T-helper 17 cell (primary cell): ENCODE measurements at places on chromosomes 6 and 20.

DNA sequence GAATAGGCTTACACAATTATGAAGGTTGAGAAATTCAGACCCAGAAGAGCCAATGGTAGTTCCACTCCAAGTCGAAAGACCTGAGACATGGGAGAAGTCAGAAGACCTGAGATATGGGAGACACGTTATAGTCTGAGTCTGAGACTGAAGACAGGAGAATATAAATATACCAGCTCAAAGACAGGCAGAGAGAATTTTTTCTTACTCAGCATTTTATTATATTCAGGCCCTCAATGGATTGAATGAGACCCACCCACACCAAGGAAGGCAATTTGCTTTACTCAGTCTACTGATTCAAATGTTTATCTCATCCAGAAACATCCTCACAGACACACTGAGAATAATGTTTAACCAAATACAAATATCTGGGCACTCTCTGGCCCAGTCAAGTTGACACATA, 693.5 kb downstream of the HDGFL1 start:
- DNase-seq, result no peak
- no peak overlapping the region for H3K27ac ChIP-seq
- H3K27me3 ChIP-seq, result no peaks in the 10 kb centered on the region
- no peaks in the 10 kb centered on the region for H3K4me1 ChIP-seq
- no peak overlapping the region for H3K4me3 ChIP-seq

DNA sequence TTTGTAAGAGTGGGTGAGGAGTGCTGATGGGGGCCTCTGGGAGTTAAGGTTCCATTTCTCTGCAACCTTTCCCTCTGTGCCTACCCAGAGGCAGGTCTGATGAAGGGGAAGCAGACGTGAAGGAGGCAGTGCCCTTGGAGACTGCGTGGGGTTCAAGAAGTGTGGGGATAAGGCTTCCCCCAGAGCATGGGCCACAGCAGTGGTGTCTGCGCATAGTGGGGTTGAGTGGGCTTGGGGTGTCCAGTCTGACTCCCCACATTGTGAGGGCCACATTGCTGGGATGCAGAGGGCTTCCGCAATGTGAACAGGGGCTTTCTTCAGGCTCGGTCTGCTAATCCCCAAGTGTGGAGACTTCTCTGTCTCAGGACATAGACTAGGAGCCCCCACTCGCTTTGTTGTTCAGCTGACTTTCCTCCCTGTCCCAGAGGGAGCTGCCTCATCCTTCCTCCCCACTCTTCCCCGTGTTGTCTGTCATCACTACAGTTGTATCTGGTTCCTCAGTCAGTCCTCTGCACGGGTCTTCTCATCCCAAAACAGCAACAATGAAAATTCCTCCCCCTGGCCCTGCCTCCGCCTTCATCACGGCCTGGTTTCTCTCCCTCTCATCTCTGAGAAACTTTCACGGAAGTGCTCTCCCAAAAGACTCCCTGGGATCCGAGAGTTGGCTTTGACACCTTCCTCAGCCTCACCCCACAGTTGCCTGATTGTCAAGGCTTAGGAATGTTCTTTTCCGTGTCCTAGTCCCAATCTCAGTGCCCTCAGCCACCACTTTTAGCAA, 2.8 kb downstream of the EBF4 start:
- H3K4me3 ChIP-seq, result peak overlapping the region; percentile 71
- peaks cover 17% of the 10 kb centered on the region for H3K4me1 ChIP-seq
- peaks cover 58% of the 10 kb centered on the region for H3K27me3 ChIP-seq
- H3K27ac ChIP-seq, result peak overlapping the region; percentile 11
- peaks cover 12% of the 10 kb centered on the region for H3K36me3 ChIP-seq

GRCh38 chr20:56391037-56391436, 978 bp downstream of the AURKA start:
- DNase-seq, result no peak
- H3K4me3 ChIP-seq, result no peak overlapping the region
- H3K27me3 ChIP-seq, result no peaks in the 10 kb centered on the region
- no peak overlapping the region for H3K27ac ChIP-seq
- H3K4me1 ChIP-seq, result peaks cover 22% of the 10 kb centered on the region

- peaks cover 38% of the 10 kb centered on the region for H3K4me1 ChIP-seq
- peaks cover 6% of the 10 kb centered on the region for H3K36me3 ChIP-seq
- H3K27me3 ChIP-seq, result no peaks in the 10 kb centered on the region
- no peak overlapping the region for H3K4me3 ChIP-seq
- no peak overlapping the region for H3K27ac ChIP-seq
- no peak for DNase-seq
Observed at GRCh38 chr6:57108691-57109090, 18.7 kb downstream of the ZNF451 start.

GRCh38 chr6:135030056-135030473, 24.6 kb downstream of the HBS1L start:
- H3K4me1 ChIP-seq, result peaks cover 41% of the 10 kb centered on the region
- peaks cover 10% of the 10 kb centered on the region for H3K36me3 ChIP-seq
- H3K27ac ChIP-seq, result peak overlapping the region; percentile 94
- DNase-seq, result no peak
- H3K27me3 ChIP-seq, result no peaks in the 10 kb centered on the region

- no peak overlapping the region for H3K27ac ChIP-seq
- no peaks in the 10 kb centered on the region for H3K27me3 ChIP-seq
- H3K4me3 ChIP-seq, result no peak overlapping the region
- peaks cover 26% of the 10 kb centered on the region for H3K4me1 ChIP-seq
- no peak for DNase-seq
- H3K36me3 ChIP-seq, result peaks cover 4% of the 10 kb centered on the region
Observed at GRCh38 chr20:33861458-33861857, 50.3 kb downstream of the CHMP4B start.

DNA sequence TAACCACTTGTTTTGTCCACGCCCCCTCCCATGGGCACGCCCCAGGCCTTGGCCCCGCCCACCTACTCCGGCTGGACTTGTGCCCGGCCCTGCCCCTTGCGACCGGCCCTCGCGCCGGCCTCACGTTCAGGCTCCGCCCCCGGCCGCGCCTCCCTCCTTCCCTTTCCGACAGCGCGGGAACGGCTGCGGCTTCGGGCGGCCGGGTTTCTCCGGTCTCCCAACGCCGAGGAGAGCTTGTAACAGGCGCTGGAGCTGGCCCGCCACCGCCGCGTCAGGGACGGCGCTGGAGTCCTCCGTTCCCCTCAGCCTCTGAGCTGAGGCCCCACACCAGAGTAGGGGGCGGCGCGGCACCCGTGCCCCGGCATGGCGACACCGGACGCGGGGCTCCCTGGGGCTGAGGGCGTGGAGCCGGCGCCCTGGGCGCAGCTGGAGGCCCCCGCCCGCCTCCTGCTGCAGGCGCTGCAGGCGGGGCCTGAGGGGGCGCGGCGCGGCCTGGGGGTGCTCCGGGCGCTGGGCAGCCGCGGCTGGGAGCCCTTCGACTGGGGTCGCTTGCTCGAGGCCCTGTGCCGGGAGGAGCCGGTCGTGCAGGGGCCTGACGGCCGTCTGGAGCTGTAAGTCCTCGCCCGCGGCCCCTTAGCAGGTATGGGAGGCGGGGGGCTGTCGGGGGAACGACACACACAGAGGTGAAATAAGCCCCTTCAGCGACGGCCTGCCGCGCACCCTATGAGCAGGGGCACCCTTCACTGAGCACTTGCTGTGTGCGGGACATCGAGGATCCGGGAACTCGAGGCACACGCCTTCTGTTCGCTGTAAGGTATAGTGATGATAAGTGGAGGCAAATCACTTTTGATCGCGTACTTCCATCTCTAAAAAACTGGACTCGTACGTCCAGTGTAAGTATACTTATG, at the start of gene FANCE:
Gene FANCE (plus strand): TSS at position 156 of the 908 bp plus-strand sequence. CDS start 208 bp downstream, at position 364.
- H3K36me3 ChIP-seq, result peaks cover 6% of the 10 kb centered on the region
- peak within 1 kb of the TSS; percentile 84 for H3K4me3 ChIP-seq
- peak; percentile 84 for DNase-seq
- peaks cover 29% of the 10 kb centered on the region for H3K4me1 ChIP-seq

DNA sequence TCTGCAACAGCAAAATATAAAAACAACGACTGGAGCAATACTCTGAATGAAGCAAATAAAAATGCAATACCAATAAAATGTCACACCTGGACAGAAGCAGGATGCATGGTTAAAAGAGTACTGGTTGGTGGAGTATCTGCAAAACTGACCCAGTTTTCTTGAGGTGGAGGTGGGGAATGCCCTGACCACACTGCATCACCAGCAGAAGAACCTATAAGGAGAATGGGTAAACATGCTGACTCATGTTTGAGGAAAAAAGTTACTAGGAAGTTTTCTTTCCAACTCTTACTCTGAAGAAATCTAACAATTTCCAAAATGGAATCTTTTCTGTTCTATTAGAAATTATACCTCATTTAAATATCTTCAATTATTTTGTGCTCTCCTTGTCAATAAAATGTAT, 43.6 kb downstream of the REPS1 start:
- H3K27me3 ChIP-seq, result no peaks in the 10 kb centered on the region
- H3K4me3 ChIP-seq, result no peak overlapping the region
- peak; percentile 22 for DNase-seq
- H3K36me3 ChIP-seq, result peaks cover 2% of the 10 kb centered on the region
- peaks cover 11% of the 10 kb centered on the region for H3K4me1 ChIP-seq

GRCh38 chr20:2911200-2911599, 37.9 kb downstream of the PTPRA start:
- H3K36me3 ChIP-seq, result no peaks in the 10 kb centered on the region
- H3K4me1 ChIP-seq, result peaks cover 10% of the 10 kb centered on the region
- no peak for DNase-seq

DNA sequence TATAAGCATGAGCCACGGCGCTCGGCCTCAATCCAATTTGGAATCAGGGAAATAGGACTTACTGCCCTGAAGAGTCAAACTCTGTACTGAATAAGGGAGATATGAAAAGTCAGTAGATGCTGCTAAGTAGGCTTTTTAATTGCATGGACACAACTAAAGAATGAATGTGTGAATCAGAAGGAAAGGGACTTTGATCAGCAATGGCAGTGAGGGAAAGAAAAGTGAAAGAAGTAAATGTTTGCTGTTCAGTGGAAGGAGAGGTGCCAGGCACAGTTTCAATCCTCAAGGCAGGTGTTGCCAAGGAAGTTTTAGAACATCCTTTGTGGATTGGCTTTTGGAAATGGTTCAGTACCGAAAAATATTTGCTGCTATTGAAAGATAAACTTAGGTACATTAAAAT, 62.2 kb upstream of the GCM1 start:
- DNase-seq, result no peak
- H3K4me3 ChIP-seq, result no peak overlapping the region
- no peak overlapping the region for H3K27ac ChIP-seq
- H3K27me3 ChIP-seq, result no peaks in the 10 kb centered on the region

DNA sequence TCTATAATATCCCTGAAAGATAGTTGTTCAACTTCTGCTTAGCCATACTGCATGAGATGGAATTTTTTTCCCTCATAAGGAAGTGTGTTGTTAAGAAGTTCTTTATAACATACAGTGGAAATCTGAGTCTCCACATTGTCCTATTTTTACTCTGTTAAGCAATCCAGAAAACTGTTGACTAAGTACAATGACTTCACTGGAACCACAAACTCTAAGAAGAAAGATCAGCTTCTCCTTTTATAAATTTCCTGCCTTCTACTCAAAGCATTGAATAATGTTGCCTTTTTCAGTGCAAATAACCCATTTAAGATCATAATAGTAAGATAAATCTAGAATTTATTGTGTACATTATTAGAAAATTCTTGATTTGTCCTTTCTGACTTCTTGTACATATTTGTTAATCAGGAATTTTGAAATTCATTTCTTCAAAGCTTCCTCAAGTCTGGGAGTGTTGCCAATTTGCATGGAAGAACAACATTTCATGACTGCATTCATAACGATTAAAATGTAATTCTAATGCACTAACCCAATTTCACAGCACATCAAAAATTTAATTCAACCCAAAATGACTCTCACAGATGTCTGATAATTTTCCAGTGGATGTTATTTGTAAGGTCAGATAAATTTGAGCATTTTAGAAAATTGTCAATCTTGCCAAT, 45.6 kb upstream of the ANKEF1 start:
- H3K4me1 ChIP-seq, result no peaks in the 10 kb centered on the region
- no peak for DNase-seq
- H3K4me3 ChIP-seq, result no peak overlapping the region
- H3K36me3 ChIP-seq, result no peaks in the 10 kb centered on the region
- no peak overlapping the region for H3K27ac ChIP-seq

GRCh38 chr6:14274546-14275492, 157.2 kb downstream of the CD83 start:
- H3K4me3 ChIP-seq, result no peak overlapping the region
- peak overlapping the region; percentile 11 for H3K27ac ChIP-seq
- peaks cover 45% of the 10 kb centered on the region for H3K4me1 ChIP-seq
- no peaks in the 10 kb centered on the region for H3K27me3 ChIP-seq
- no peaks in the 10 kb centered on the region for H3K36me3 ChIP-seq

- DNase-seq, result no peak
- H3K27ac ChIP-seq, result no peak overlapping the region
- H3K36me3 ChIP-seq, result peaks cover 4% of the 10 kb centered on the region
Observed at GRCh38 chr6:52286798-52287432, 2.4 kb upstream of the MCM3 start.

DNA sequence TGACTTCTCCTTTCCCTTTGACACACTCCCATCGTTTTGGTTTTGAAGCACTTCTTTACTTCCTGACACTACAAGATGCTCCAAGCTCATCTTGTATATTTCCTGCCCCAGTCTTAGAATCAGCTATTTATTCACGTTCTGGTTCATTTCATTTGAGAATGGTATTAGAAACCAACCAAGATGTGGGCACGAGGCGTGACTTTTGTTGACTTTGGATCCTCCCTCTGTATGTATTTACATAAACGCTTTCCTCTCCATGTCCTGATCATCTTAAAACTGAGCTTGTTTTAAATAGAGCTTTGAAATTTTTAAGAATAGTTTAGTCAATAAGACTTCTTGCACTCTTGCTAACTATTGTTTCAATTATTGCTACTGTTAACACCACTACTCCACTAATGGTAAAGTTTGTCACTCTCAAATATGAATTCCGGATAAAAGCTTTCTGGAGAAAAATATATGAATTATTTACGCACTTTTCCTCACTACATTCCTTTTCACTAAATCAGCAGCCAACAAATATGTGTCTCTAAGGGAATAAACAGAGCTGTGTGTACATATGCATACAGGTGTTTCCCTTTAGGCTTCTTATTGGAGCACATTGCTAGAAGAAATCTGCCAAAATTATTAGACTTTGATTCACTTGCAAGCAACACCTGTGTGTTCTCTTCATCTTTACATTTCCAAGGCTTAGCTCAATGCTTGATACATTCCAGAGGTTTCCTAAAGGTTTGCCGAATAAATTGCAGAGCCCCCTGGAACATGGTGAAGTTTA, 77.3 kb upstream of the TMEM244 start:
- DNase-seq, result no peak
- H3K27me3 ChIP-seq, result peaks cover 42% of the 10 kb centered on the region
- no peak overlapping the region for H3K4me3 ChIP-seq
- H3K27ac ChIP-seq, result no peak overlapping the region
- peaks cover 7% of the 10 kb centered on the region for H3K4me1 ChIP-seq

DNA sequence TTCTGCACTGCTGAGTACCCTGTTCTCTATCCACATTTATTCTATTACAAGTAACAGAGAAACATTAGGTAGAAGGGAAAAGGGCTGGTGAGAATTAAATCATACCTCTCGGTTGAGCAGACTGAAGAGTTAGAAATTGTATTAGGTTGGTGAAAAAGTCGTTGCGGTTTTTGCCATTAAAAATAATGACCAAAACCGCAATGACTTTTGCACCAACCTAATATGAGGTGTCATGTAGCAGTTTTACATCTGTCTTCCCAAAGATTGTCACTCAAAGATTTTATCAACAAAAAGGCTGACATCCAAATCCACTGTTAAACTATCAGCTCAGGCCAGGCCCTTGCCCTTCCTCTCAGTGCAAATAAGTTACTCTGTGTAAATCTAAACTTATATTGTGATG, 28.3 kb upstream of the GRIK2 start:
- DNase-seq, result no peak
- H3K36me3 ChIP-seq, result no peaks in the 10 kb centered on the region
- no peak overlapping the region for H3K4me3 ChIP-seq
- no peak overlapping the region for H3K27ac ChIP-seq
- no peaks in the 10 kb centered on the region for H3K27me3 ChIP-seq
- no peaks in the 10 kb centered on the region for H3K4me1 ChIP-seq

- H3K36me3 ChIP-seq, result no peaks in the 10 kb centered on the region
- no peak for DNase-seq
- H3K4me3 ChIP-seq, result no peak overlapping the region
- no peak overlapping the region for H3K27ac ChIP-seq
- no peaks in the 10 kb centered on the region for H3K27me3 ChIP-seq
Observed at GRCh38 chr6:69289689-69290495, 506.9 kb downstream of the LMBRD1 start.
